Ammon's horn (tissue), 1 donor: ENCODE measurements at places on chromosomes 7 and 10.
A peak's percentile ranks its signal among the peaks of the same experiment; 100 is the strongest.

GRCh38 chr10:75395932-75396630, 5.5 kb downstream of the ZNF503 start:
- DNase-seq: no peak

- no peak for DNase-seq
Measured at GRCh38 chr7:36171503-36171902, 18.4 kb downstream of the EEPD1 start.

DNA sequence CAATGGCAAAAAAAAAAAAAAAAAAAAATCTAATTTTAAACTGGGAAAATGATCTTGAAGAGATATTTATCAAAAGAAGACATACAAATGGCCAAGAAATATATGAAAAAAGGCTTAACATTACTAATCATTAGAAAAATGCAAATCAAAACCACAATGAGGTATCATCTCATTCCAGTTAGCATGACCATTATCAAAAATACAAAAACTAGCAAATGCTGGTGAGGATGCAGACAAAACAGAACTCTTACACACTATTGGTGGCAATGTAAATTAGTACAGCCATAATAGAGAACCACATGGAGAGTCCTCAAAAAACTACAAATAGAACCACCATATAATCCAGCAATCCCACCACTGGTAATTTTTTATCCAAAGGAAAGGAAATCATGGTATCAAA, 489.6 kb downstream of the TNS3 start:
- no peak for DNase-seq

DNA sequence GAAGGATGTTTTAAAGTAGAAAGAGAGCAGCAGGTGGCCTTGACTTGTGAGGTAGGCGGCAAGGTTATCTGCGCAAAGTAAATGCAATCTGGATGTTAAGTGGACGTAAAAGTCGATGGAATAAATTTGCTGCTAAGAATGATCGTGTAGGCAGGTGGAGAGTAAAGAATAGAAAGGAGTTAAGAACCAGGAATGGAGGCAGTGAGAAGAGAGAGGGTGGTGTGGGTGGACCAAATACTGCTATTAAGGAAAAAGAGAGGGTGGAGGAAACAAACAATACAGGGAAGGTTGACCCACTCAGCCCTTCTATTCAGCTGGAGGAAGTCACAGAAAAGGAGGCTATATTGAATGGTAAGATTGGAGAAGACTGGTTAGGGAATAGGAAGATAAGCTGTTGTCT, 1.9 kb upstream of the CUL1 start:
- no peak for DNase-seq

- no peak for DNase-seq
Measured at GRCh38 chr10:35998026-35998425, 355.9 kb upstream of the FZD8 start.

GRCh38 chr10:67385089-67385488, 310.9 kb downstream of the CTNNA3 start:
- no peak for DNase-seq

DNA sequence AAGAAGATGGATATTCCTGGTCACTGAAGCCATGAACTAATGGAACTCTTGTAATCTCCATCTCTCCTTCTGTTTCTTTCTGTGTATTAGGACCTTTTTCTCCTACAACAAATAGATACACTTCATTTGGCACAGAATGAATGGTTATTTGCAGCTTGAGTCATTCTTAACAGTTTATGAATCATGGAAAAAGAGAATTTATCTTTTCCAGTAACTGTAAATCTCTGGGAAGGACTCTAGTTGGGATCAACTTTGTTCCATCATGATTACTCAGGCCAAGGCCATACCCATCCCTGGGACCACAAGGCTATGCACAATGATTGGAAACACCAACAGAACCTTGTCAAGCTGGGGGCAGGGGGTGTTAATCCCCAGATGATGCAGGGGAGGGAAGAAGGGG, 36.1 kb upstream of the MDFIC start:
- no peak for DNase-seq

DNA sequence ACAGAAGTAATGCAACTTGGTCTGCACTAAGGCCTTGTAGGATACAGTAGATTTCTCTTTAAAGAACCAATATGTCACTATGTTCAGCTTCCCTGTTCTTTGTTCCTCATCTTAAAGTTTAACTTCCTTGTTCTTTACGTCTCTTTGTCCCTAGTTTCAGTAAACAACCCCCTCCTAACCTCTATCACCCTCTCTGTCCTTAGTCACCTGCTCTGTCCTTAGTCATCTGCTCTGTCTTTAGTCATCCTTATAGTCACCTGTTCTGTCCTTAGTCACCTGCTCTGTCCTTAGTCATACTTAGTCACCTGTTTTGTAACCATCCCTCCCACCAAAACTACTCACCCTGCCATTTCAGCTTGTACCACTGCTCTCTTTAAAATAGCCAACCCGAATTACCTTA, 144.6 kb upstream of the TMEM106B start:
- no peak for DNase-seq

- DNase-seq: no peak
Measured at GRCh38 chr10:74822521-74823089, 3.8 kb upstream of the KAT6B start.

DNA sequence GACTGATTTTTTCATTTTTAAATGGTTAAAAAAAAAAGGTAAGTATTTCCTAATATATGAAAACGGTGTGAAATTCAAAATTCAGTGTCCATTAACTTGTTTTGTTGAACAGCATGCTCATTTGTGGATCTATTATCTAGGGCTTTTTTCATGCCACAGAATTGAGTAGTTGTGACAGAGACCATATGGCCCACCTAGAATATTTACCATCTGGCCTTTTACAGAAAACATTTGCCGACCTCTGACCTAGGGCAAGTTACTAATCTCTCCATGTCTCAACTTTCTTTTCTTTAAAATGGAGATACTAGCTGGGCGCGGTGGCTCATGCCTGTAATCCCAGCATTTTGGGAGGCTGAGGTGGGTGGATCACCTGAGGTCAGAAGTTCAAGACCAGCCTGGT, 41.3 kb downstream of the GRK5 start:
- DNase-seq: no peak

- DNase-seq: peak; percentile 31
Measured at GRCh38 chr7:148334959-148335577, 255.5 kb upstream of the C7orf33 start.

GRCh38 chr10:21300551-21300950, 224.9 kb downstream of the SKIDA1 start:
- no peak for DNase-seq

- no peak for DNase-seq
Measured at GRCh38 chr10:125006188-125006680, 64.3 kb downstream of the ZRANB1 start.

- peak; percentile 98 for DNase-seq
Measured at GRCh38 chr10:27099916-27100812, at the start of gene ANKRD26. TSS of gene ANKRD26 (minus strand) at chr10:27100494. CDS start at chr10:27100326, 168 bp downstream.

DNA sequence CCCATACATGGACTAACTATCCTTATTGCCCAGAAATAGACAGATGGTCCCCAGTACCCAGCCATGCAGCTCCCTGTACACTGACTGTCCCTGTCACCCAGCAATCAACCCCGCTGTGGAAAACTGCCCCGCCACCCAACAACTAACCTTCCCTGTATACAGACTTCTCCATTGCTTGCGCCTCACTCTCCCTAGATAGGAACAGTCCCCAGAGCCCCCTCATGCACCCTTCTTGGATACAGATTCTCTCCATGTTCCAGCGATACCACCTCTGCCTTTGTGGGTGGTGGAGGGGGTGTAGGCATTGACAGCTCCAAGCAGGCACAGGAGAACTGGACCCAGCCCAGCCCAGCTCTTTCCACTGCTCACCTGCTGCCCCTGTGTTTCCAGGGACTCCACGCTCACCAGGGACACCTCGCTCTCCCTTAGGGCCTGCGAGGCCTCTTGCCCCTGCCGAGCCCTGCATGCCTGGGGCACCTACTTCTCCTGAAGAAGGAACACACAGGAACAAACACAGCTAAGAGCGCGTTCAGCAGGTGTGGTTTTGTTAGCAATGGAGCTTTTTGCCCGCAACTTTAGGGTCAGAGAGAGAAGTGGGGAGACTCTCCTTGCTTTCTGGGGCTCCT, 7.2 kb downstream of the SFTPD start:
- DNase-seq: no peak

- DNase-seq: no peak
Measured at GRCh38 chr7:27684491-27684890, 21.8 kb upstream of the HIBADH start.

DNA sequence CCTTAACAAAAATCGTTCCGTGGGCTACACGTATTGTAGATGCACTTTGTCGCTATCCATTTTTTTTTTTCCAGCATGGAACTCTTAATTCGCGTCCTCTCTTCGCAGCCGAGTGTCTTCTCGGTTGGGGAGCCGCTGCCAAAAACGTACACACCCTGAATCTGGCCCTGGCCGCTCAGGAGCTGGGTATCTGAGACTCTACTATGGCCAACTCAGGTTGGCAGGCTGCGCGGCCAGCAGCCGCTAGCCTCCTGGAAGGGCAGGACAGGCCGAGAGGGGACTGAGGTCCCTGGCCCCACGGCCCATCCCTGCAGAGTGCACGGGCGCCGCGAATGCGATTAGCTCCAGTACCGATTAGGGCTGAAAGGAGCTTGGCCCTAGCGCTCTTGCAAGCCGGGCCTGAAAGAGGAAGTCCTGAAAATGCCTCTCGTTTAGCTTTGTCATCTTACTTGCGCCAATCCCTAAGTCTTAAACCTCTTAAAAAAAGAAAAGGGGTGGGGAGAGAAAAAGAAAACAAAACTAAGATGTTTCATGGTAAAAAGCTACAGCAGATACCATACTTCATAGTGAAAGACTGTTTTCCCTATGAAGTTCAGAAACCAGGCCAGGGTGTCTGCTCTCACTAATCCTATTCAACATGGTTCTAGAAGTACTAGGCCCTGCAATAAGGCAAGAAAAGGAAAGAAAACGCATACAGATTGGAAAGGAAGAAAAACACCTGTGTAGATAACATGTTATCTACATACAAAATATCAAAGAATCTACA, 113.2 kb upstream of the RHEB start:
- DNase-seq: peak; percentile 63
